ENCODE measurements at places on chromosomes 11 and 22.

DNA sequence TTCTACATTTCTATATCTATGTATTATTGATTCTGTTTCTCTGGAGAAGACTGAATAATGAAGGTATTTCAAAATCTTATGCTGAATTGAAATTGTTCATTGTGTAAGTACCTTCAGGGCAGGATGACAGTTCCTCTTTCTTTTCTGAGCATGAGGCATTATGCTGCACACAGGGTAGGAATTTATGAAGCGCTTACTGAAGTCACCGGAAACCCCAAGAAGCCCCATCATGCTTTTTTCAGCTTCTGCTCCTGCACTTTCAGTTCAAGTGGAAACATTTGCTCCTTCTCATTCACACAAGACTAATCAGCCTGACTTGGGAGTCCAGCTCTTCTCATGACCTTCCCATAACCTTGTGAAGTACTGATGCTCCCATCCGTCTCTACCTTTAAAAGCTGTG lies 314.7 kb upstream of the SORL1-AS1 start:
- DNase-seq: no peak

GRCh38 chr11:34787895-34788294 lies 128.3 kb downstream of the APIP start:
- no peak for DNase-seq

DNA sequence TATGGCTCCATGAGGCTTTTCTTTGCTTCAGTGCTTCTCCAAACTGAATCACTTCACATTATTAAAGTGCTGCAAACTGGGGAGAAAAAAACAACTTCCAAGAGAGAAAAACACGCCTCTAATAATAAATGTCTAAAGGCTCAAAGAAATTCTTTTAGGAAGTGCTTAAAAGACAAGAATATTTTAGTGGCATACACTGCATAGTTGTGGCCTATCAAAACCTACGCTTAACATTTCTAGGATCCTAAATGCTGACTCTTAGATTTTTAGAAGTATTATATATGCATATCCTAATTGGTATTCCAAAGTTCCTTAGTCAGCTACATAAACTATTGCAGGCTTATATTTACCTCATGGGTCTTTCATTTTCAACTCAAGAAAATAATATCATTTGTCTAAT lies 879.0 kb upstream of the CCDC90B start:
- no peak for DNase-seq

DNA sequence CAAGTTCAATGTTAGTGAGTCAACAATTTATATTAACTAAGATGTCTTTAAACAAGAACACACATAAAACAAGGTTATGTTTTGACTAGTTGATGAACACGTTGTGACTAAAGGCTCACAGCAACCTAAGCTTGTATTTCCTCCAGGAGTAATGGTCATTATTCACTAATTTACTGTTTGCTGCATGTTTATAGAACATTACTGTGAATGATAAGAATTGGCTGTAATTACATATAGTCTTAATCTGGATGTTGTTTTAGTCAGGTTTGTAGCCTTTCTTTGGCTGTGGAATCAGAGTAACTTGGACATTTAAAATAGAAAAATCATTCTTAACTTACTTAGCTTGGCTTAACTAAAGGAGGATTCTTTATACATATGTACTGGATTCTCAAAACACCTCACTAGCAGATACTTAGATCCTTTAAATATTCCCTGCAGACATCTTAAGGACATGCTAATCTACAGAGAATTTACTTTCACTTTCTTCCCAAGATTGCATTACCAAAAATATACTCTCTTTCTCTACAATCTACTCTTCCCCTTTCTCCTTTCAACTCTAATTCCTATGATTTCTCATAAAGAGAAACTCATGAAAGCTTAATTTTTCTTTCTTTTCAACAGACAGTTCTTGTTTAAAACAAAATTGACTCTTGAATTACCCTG lies 319.7 kb upstream of the CTSC start:
- no peak for DNase-seq

GRCh38 chr22:29625090-29625825 lies 21.8 kb downstream of the NF2 start:
- DNase-seq: peak; percentile 15

- no peak for DNase-seq
Observed at GRCh38 chr22:45897736-45898135, 79.2 kb downstream of the WNT7B start.
